ENCODE measurements at places on chromosomes 2 and 18.

GRCh38 chr2:235377176-235377575 lies 116.7 kb upstream of the AGAP1 start:
- no peak for DNase-seq

GRCh38 chr2:137771064-137771463 lies 193.2 kb upstream of the HNMT start:
- DNase-seq, result no peak

DNA sequence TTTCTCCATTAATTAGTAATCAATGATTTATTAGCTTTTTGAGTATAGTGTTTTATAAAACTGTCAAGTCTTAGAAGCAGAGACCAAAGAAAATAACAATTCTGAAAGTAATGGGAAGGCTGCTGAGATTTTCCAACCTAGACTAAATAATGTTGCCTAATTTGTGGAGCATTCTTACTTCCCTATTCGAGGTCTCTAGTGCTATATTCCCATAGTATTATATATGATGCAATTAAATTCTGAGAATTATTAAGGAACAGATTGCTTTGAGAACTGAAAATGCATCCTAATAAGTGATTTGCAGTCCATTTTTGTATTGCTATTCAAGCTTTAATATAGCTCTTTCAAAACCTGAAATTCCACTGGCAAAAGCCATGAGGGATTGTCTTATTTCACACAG lies 27.7 kb upstream of the DOCK10 start:
- DNase-seq, result no peak

DNA sequence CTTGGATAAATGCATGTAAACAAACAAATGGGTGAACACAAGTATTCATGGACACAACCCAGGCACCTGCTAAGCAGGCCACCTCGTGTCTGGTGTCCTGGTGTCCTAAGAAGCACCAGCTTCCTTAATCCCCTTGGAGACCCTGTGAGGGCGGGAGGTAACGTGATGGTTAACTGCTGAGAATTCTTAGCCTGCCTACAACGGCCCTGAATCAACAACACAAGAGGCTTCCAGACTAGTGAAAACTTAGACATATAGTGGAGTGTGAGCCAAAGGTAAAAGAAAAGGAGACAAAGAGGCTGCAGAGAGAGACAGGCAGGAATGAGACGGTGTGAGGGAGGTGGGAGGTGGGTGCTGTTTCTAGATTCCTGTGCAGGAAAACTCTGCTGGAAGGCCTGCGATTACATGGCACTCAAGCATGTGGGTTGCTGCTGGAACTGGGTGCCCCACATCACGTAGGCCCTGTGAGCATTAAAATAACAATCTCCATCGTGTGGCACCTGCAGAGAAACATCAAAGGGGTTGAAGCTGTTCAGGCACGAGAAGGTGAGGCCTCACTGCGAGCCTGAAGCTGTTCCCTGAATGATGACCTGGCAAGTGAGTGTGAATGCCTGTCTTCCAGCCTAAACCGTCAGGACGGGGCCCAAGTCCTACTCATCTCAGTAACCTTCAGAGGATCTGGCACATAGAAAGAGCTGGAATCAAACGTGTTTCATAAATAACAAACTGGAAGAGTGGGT lies 64.2 kb downstream of the RPL37A start:
- DNase-seq, result no peak

GRCh38 chr2:223548194-223548593 lies 54.0 kb downstream of the SCG2 start:
- DNase-seq, result no peak

DNA sequence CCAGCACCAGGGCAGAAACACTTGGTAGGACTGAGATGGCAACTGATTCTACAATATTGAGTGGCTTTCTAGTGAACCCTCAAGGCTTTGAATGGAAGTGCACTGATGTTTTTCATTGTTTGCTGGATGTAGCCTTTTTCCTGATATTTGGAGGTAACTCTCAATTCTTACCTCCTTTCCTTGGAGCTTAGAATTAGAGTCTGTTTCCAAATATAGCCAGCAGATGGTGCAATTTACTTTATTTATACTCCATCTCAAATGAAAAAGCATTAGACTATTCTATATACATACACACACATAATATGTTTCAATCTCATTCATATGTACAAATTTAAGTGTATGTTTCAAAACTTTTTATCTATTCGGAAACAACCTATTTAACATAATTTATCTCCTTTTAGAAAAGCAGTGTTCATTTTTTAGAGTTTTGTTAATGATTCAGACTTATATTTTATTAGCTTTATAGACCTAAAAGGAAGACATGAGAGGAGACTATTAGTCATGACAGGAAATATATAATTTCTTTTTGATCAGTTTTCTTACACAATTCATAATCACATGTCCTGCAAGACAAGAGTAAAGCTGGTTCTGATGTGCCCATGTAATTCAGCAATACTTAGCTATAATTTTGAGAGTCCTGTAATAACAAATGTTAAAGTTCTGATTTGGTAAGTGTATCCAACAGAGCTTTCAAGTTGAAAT lies 124.8 kb downstream of the NUP35 start:
- DNase-seq, result peak; percentile 9

GRCh38 chr2:226839951-226840350 lies 4.1 kb downstream of the RHBDD1 start:
- no peak for DNase-seq

DNA sequence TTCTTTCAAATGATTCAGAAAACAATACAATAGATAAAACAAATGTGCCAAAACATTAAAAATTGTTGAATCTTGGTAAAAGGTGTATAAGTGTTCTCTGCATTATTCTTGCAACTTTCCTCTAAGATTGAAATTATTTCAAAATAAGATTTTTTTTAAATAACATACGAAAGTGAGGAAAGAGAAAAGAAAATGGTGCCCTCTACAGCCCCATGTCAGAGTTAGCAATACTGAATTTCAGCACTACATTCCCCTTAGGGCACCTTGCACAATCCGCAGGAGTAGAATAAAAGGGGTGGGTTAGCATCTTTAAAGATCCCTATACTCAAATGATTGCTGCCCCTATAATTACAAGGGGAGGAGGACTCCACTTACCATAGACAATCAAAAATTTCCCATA lies 433.7 kb downstream of the BCL11A start:
- DNase-seq, result no peak

DNA sequence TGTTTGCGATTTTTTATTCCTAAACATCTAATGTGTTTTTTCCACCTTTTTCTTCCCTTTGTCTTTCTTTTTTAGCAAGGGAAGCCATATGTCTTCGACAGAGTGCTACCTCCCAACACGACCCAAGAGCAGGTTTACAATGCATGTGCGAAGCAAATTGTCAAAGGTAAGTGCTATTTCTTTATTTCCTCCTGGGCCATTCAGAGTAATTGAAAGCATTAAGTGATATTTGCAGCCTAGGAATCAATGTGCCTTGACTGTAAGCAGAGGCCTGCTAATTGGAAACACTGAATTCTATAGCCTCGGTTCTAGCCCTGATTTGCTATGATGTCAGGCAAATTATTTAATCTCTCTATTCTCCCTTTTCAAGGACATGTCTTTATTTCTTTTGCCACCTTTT lies 47.0 kb downstream of the KIF5C start:
- no peak for DNase-seq
